ENCODE measurements at places on chromosomes 5 and 9.

DNA sequence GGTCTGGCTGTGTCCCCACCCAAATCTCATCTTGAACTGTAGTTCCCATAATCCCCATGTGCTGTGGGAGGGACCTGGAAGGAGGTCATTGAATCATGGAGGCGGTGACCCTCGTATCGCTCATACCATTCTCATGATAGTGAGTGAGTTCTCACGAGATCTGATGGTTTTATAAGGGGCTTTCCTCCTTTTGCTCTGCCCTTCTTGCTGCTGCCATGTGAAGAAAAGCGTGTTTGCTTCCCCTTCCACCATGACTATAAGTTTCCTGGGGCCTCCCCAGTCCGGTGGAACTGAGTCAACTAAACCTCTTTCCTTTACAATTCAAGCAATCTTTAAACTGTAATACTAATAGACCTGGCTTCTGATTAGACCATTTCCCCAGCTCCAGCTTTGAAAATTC is 92.2 kb upstream of the SARDH start:
- no peak for DNase-seq

GRCh38 chr5:77718934-77719610 is 57.1 kb downstream of the TBCA start:
- no peak for DNase-seq

DNA sequence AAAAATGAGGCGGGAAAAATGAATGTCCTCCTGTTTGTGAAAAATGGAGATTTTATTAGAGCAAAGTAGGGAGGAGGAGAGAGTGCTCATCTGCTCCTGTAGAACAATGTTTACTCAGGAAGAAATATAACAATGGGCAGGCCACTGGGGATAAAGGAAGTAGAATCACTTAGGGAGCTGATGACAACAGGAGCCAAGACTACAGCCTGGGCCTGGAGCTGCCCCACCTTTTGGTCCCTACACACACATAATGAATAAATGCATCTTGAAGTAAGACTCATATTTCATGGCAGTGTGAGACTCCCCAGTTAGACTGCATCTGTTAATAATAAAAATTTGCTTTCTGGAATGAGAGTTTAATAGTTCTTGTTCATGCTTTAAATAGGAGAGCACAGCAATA is 1939.8 kb downstream of the EFNA5 start:
- DNase-seq: no peak

DNA sequence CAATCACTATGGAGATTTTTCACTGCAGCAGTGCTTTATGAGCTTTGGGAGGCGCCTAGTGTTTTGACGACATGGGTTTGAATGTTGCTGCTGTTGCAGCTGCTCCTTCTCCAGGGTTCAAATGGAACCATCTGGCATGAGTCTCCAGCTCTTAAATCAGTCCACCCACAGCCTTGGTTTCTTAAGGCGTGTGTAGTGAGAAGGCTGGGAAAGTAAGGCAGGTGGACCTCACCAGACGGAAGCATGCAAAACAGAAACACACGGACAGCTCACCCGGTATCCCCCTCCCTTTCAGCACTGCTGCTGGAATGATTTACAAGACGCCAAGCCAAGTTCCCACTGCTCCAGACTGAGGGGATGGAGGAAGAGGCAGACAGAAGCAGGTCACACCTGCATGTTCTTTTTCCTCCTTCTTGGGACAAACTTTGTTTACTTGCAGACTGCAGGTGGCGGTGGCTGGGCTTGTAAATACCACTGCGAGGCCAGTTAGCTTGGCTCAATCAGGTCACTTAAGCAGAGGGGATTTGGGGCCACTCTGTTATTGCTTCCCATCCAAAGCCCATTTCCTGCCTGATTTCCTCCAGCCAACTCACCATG is 47.4 kb downstream of the ADAM19 start:
- no peak for DNase-seq

- DNase-seq: no peak
Measured at GRCh38 chr5:123116058-123116457, 27.0 kb downstream of the PRDM6 start.

GRCh38 chr9:20227166-20227874 is 395.0 kb downstream of the MLLT3 start:
- DNase-seq: no peak

DNA sequence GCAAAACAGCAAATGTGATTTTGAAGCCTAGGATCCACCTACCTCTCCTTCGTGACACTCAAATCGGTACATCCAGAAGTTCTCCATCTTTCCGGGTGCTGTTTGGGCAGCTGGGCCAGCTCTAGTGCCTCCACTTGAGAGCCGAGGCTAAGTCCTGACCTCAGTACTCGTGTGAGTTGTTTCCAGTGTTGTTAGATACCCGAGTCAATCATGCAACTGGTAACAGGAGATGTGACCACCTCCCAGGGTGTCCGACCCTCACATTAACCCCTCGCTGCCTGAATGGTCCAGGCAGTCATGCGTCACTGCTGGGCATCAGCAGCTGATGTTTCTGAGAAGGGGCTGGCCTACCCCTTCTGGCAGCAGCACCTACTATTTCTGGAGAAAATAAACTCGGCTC is 170.3 kb downstream of the ENTREP1 start:
- DNase-seq: no peak

DNA sequence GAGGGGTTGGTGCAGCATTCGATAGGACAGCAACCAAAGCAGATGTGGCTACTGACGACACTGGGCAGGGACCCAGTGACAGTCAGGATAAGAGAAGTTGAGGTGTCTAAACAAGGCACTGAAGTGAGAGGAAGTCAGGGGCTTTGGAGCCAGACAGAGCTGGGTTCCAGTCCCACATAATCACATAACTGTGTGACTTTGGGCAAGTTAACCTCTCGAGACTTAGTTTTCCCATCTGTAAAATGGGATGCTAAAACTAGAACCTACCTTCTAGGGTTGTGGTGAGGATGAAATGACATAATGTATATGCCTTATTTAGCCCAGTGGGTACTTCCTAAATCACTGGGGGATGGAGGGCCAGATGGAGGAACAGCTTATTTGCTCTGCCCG is 3.1 kb downstream of the ANGPTL2 start:
- DNase-seq: no peak

- no peak for DNase-seq
Measured at GRCh38 chr9:130815242-130815808, 19.7 kb upstream of the ABL1 start.

DNA sequence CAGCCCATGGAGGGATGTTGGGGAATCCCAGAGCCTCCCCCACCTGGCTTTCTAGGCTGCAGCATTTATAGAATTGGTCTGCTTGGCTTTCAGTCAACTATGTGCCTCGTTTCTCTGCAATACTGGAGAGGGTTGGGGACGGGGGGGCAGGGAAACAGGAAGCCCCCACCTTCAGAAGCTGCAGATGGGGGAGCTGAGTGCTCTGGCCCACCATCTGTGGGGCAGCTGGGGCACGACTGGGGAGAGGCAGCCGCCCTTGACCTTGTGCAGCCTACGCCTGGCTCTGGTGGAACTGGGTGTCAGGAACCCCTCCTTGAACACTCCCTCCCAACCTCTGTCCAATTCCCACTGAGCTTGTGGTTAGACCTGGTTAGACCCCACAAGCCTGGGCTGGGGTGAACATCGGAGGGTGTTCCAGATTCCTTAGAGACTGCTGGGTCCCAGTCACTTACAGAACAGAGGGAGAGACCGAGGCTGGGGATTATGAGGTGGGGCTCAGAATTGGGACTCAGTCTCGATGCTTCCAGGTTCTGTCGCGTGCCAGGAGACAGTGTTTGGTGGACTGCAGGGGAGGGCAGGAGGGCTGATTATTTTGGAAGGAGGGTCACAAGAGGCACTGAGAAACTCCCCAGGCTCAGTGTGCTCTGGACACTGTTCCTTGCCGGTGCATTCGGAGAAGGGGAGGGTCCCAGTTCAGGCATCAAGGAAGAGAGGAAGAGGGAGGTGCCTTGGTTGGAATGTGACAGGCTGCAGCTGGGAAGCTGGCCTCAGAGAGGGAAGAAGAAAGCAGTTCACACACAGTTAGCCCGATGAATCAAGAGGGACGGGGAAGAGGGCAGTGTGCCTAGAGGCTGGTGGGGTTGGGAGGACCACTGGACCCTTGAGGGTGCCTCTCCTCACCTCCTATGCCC is 25.6 kb downstream of the COL27A1 start:
- DNase-seq: no peak

DNA sequence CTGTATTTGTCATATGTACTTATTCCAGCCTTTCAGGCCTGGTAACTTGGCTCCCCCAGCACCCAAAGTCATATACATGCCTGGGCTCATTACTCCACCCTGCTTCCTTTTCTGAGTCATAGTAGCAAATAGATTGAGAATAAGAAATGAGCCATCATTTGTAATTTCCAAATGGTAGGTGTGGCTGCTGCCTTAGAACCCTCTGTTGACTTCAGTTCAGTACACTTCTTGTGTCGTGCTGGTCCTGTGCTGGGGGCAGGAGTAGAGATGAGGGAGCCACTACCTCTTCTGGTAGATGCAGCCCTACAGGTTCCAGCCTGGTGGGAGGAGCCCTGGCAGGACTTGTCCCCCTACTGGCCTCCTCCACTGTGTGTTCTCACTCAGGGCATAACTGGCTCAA is 11.1 kb downstream of the GM2A start:
- no peak for DNase-seq

DNA sequence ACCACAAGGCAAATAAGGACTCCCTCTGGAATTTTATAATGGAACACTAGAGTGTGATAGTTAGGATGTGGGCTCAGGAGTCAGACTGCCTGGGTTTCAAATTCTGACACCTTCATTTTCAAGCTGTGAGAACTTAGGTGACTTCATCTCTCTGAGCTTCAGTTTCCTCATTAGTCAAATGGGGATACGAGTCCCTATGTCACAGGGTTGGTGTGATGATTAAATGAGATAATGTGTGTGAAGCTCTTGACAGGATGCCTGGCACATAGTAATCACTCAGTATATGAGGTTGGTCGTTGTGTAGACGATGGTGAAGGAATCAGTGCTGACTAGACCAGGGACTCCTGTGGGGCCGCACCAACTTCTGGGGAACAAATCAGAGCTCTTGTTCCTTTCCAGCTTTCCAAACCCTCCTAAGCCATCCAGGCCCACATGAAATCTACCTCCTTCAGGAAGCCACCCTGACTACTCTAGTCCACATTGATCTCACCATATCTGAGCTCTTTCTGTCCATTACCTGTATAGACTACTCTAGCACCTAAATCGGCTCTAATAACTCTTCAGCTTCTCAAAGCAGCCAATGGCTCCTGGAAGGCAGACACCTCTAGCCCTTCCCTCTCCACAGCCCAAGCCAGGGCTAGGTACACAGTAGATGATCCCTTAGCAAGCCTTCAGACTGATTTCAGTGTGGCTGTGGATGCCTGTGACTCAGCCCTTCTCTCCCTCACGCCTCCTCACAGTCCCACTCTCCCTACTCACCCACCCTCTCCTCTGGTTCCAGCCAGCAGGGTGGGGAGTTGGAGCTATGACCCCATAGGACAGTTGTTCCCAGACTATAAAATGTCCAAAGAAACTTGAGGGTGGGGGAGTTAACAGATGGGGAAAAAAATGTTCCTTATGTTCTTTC is 2.5 kb upstream of the TCF7 start:
- DNase-seq: no peak

GRCh38 chr5:81909677-81910076 is 62.1 kb upstream of the ATG10 start:
- DNase-seq: no peak

DNA sequence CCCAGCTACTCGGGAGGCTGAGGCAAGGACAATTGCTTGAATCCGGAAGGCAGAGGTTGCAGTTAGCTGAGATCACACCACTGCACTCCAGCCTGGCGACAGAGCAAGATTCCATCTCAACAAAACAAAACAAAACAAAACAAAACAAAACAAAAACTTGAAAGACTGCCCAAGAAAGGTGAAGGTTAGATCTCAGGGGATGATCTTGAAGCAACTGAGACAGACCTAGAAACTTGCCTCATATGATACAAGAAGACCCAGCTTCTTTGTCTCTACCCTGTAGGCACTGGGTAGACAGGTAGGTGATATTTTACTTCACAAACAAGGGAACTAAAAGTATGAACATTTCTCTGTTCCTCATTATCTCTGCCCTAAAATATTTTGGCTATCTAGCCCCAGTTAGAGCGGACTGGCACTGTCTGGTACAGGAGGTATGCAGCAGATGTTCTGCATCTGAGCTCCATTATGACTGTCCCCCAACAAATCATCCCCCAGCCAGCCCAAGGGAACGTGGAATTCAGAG is 26.3 kb upstream of the SHOC1 start:
- no peak for DNase-seq

GRCh38 chr5:125583321-125584139 is 837.1 kb upstream of the ZNF608 start:
- DNase-seq: no peak

All from effector CD8-positive, alpha-beta T cell (primary cell).